Activated naive CD4-positive, alpha-beta T cell treated with anti-CD3 and anti-CD28 coated beads, Interleukin-2, amount 10 ng/mL, durations not matched to agents 7 days and 5 days (primary cell): ENCODE measurements at places on chromosomes 7 and 10.

DNA sequence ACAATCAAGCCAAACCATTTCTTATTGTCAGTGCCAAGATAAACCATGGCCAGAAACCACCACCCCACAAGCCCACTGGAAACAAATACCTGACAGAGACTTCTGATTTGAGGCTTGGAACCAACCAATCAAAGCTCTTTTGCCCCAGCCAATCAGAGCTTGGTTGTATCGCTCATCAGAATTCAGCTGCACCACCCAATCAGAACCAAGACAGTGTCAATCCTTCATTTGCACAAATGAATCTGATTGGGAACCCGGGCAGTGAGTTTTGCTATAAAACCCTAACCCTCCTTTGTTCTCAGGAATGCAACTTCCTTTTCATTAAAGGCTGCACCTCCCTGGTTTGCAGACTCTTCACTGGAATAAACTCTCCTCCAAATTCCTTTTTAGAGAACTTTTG lies 87.4 kb downstream of the ELAPOR2 start:
- DNase-seq = no peak

GRCh38 chr10:9824631-9825071 lies 1193.0 kb upstream of the CELF2 start:
- DNase-seq = no peak

DNA sequence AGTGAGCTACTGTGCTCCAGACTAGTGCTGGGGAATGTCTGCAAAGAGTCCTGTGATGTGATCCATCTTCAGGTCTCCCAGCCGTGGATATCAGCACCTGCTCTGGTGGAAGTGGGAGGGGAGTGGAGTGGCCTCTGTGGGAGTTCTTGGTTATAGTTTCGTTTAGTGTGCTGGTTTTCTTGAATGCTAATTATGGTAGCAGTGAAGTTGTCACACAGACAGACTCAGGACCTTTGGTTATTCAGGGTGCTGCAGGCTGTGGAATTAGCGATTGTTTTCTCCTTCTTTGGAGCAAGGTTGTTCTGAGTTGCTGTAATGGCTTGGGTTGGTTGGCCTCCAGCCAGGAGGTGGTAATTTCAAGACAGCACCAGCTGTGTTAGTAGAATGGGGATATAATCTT lies 132.7 kb upstream of the HGF start:
- DNase-seq = no peak

- no peak for DNase-seq
Observed at GRCh38 chr7:140857048-140857447, 67.7 kb downstream of the BRAF start.

DNA sequence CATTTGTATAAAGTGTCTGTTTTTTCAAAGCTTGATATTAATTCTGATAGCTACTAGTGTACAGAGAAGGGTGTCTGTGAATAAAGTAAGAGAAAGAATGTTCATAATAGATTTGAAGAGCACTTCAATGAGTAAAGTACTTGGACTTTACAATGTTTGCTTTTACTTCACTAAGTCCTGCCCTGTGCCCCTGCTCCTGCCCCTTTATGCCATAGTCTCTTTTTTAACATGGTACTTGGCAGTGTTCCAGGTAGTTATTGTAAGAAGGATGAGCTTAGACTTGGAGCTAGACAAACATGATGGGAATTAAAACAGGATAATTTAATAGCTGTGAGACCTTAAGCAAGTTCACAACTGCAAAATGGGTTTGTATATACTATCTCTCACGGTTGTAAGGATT lies 41.0 kb downstream of the ZEB1 start:
- DNase-seq = no peak

DNA sequence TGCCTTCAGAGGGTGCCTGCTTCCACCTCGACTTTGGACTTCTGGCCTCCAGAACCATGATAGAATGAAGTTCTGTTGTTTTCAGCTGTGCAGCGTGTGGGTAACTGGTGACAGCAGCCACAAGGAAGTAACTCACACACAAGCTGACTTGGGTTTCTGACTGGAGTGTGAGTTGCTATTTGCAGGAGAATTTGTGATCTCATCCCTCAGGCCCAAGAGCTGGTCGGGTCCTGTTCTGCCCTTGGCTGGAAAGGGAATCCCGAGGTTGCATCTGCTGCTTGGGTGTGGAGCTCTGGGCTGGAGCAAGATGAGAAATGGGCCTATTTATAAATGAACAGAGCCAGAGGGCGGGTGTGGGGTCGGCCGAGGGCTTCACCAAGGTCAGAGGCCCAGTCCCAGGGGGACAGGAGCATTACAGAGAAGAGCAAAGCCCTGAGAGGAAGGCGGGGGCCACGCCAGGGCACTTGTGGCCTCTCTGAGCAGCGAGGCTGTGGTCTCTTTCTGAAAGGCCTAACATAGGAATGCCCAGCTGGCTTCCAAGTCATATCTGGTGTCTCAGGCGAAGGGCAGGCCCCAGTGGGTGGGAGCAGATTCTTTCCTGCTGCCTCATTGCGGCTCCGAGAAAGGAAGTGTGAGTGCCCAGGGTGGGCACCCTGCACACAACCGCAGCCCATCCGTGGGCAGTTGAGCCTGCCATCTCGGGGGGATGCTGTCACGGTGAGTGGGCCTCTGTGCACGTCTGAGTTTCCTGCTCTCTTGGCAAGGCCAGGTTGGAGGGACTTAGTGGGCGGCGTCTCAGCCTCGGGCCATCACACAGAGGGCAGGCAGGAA lies 26.5 kb upstream of the C10orf71 start:
- DNase-seq = no peak

- DNase-seq = peak; percentile 21
Observed at GRCh38 chr10:59991661-59992060, 85.3 kb upstream of the CCDC6 start.
